ENCODE measurements at places on chromosomes 4 and X.

DNA sequence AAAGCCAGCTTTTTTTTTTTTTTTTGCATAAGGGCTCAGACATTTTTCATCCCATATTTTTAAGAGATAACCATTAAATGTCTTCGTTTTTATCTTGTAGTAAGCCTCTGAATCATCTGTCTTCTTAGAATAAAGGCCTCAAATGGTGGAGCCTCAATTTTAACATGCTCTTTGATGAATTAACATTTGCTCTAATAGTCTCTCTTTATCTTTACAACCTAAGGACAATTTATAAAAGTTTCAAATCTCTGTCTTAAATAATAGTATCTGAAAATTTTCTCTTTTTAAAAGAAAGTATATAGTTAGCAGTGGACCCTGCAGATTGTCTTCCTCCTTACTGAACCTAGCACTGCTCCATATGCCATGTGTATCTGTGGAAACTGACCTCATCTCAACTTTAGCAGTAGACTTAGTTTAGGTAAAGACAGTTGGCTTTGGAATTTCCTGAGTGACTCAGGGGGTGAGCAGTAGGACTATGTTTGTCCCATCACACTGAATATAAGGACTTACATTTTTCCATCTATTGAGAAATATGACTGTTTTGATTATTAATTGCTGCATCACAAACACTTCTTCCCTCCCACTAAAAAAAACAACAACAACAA, 1658.0 kb downstream of the STIM2 start:
- no peak for DNase-seq

DNA sequence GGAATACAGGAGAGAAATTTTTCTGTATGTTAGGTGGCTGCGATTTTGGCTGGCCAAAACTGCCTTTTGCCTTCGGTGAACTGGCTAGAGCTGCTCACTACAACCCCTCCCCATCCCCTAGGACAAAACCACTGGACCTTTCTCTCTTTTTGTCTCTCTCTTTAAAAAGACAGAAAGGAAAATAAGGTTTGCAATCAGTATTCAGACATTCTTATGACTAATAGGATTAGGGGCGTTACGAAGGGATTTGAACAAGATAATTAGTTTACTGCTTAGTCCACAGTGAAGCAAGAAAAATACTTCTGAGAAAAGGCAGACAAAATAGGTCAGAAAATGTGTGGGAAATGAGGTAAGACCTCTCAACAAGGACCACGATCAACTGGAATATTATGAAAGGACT, 180.4 kb downstream of the SLIT2 start:
- DNase-seq, result no peak

DNA sequence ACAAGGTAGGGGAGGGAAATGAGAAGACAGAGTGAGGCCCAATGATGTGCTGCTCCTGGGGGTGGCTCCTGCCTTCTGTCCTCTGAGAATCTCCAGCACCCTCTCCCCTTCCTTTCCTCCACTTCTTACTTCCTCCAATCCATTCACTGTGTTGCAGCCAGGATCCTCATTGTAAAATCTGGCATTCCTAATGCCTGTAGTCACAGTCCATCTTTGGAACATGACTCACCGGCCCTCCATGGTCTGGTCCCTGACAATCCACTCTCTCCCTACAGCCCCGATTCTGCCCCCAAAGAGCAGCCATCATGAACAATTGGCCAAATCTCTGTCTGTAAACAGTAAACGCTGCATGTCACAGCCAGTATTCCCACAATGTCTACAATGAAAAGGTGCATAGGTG, 72.9 kb downstream of the CLNK start:
- DNase-seq, result no peak

- DNase-seq, result no peak
Observed at GRCh38 chr4:5893004-5893580, at the start of gene CRMP1. Gene CRMP1, minus strand, starts transcription at chr4:5893086. Its CDS starts 117 bp downstream, at chr4:5892969.

- DNase-seq, result no peak
Observed at GRCh38 chr4:177119021-177119471, 190.6 kb upstream of the NEIL3 start.

DNA sequence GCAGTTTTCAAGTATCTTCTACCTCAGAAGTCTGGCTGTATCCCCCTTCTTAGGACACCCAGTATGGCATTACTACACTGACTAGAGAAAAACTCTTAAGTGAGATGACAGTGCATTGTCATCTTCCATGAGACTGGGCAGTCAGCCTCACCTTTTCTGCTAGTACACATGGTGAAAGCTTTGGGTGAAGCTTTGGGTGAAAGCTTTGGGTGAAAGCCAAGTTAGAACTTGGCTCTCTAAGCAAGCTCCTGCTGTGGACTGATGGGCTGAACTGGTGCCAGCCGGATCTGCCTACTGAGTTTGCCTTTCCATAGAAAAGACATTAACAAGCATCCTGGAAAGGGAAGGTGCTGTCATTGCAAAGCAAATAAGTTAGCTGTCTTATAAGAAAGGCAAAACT, 8.8 kb downstream of the EPHA5 start:
- DNase-seq, result no peak

- DNase-seq, result no peak
Observed at GRCh38 chr4:140097572-140097971, 56.4 kb downstream of the MAML3 start.

DNA sequence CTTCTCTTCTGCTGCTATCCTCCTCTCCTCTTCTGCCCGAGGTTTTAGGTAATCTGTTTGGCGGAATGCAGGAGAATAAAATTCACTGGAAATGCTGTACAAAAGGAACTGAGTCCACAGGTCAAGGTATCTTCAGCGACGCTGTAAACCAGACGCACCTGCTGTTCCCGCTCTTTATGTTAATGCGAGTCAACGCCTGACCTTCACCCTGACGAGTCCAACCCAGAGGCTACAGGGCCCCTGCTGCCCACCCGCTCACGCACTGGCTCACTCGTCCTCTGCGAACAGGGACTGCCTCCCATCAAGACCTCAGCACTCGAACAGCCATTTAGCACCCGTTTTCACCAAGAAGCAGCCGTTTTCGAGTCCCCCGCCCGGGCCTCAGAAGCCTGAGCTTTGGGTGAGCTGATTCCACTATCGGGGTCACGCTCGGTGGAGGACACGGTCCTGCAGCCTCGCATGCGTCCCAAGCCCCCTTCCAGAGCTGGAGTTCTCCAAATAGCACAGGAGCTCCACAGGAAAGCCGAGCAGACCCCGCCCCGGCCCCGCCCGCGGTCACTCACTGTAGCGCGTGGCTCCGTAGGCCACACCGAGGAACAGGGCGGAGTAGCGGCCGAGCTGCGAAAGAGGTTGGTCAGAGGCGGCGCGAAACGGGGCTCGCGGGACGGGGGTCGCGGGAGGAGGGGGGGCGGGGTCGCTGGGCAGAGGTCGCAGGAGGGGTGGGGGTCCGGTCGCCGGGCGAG, 556 bp downstream of the ATP5ME start:
- no peak for DNase-seq

DNA sequence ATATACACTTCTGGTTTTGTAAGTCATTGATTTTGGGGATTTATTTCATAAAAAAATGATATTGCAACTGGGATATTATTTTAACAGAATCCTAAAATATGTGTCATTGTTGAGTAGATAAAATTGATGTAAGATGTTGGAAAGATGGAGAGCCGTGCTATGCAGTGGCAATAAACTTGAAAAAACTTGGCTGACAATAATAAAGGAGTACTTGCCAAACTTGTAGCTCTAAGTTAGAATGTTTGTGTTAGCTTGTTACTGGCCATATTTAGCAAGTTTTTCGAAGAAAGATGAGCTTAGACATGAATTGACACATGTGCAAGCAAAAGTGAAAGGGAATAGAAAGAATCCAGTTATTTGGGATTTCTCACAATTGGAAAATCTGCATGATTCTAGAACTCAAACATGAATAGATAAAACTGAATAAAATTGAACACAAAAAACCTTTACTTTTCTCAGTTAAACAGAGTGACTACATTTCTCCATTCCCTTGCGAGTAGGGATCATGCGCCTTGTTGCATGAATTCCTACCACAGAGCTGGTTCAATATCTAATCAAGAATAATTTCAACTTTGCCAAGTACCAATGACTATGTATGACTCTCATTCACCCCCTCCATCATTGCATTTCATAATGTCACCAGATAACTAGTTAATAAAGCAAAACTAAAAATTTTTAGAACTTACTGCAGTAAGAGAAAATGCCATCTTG, 327.8 kb downstream of the CAMK2D start:
- DNase-seq, result no peak

GRCh38 chrX:87663421-87663820, 145.8 kb downstream of the KLHL4 start:
- DNase-seq, result no peak

- DNase-seq, result no peak
Observed at GRCh38 chr4:94469221-94469784, 17.6 kb downstream of the PDLIM5 start.

DNA sequence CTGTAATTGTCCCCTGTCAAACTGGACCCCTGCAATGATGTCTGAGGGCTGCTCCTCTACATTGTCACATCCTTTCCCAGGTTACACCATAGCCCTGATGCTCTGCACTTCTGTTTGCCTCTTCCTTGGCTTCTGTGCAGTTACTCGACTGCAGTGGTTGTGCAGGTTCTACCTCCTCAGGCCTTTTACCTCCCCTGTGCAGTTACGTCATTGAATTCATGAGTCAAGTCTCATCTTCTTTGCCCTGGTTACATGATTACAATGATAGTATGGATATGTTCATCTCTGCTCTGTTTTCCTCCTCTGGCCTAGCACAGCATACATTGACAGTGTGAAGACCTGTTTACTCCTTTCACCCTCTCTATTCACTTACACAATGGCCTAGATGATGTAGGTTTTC, 83.2 kb downstream of the FAM47B start:
- no peak for DNase-seq

All from renal cortex interstitium (tissue), 15 donors.